GM13976 (cell line): ENCODE measurements at places on chromosomes 3 and 15.
A peak's percentile ranks its signal among the peaks of the same experiment; 100 is the strongest.

GRCh38 chr3:34033839-34034238 is 235.4 kb downstream of the PDCD6IP start:
- no peak for DNase-seq

DNA sequence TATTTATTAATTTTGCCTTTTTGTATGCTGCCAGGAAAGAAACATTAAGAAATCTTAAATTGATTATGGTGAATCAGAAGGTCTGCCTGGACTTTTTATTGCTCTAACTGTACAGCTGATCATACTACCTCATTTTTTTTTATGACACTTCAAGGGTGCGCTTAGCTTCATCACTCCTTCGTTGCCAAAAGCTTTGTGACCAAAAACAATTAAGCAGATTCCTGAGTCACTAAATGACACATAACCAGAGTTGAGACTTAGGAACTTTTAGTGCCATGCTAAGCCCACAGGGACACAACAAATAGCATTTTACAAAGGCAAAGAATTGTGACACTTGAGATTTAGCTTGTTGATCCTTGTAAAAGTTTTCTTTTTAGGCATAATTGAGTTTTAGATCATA is 4.9 kb downstream of the ADIPOQ start:
- DNase-seq = no peak

- DNase-seq = no peak
Observed at GRCh38 chr15:85493260-85493659, 112.9 kb downstream of the AKAP13 start.

DNA sequence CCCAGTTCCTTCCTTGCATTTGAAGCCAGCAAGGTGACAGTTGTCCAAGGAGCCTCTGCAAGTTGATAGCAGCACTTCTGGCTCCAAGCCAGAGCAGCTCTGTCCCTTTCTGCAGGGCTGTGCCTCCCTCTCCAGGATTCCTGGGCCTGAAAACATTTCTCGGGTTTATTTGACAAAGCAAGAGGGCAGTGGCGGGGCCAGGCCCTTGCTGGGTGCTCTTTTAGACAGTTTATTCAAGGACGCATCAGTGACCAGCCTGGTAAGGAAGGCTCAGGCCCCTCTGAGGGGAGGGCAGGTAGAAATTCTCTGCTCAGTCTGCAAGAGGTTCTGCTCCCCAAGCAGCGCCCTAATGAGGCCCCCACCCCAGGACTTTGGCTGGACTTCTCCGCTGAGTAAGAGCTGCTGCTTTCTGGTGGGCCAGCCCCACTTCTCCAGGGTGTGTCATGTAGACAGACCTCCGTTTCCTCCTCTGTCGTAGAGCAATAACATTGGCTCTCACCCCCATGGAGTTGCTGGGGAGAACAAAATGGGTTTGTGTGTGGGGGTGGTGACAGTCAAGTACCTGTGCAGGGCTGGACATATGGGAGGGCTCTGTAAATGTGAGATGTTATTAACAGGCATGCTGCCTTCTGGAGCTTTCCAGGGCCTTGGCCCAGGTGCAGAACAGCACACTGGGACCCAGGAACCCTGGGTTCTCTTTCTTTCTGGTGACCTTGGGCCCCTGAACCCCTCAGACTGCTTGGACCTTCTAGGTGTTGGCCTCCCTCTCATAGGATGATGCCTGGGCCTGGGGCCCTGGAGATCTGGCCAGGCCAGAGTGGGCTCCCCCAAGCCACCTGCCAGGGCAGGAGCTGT is 146.2 kb upstream of the TLE3 start:
- DNase-seq = no peak

GRCh38 chr3:179278932-179279693 is 28.2 kb upstream of the KCNMB3 start:
- DNase-seq = no peak

GRCh38 chr3:57600195-57600594 is 3.1 kb upstream of the ARF4 start:
- DNase-seq = no peak

- no peak for DNase-seq
Observed at GRCh38 chr15:49855917-49856637, 235.2 kb downstream of the DTWD1 start.

DNA sequence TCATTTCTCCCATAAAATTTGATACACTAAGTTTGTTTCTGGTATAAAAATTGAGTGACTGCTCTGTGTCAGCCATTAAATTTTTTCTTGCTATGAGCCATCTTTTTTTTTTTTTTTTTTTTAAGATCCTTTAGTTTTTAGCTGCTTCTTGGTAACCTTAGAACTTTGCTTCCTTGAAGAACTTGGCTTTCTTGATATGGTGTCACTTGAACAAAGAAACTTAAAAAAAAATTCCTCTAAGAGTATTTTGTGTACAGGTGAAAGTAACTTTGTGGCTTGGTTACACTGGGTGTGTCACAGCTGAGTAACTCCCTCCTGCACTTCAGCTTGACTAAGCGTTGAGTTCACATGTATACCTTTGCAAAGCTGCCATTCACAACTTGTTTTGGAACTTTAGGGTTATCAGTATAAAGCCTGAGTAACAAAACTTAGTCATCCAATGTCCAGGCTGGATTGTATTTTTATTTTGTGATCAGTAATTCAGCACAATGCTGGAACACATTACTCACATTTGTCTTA is 6.5 kb downstream of the CHD2 start:
- peak; percentile 42 for DNase-seq

GRCh38 chr3:128167973-128168674 is 14.8 kb downstream of the EEFSEC start:
- no peak for DNase-seq

DNA sequence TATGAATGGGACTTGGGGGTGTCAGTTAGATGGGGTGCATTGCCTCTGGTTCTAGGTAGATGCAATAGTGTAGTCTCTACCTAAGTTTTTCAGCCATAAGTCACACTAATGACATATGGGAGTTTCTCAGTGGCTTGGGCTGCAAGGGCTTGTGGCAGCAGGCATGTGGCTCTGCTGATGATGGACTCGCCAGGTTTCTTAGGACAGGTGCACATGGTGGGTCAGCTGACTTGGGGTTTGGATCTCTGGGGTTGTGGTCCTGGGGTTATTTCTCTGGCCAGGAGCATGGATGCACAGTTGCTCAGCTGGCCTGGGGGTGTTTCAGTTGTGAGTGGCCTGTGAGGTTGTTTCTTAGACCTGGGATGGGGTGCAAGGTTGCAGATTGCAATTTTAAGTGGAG is 120.0 kb upstream of the DCBLD2 start:
- no peak for DNase-seq
